ENCODE measurements at places on chromosomes 4 and X.

DNA sequence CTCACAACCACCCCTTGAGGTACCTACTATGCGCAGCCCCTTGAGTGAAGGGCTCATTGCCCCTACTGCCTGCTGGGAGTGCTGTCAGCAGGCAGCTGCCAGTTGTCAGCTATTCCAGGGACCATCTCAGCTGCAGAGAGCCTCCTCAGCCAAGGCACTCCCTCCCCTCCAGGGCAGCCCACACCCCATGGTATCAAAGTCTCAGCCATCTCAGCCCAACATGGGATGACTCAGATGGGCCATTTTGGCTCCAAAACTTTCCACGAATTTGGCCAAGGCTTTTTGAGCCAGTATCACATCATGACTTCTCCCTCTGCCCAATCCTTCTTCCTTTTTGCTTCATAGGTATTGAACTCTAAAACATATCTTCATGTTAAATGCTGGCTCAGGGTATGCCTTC, 61.4 kb upstream of the MAP3K15 start:
- no peak for DNase-seq

- no peak for DNase-seq
Measured at GRCh38 chrX:15856636-15857035, 2.0 kb upstream of the AP1S2 start.

DNA sequence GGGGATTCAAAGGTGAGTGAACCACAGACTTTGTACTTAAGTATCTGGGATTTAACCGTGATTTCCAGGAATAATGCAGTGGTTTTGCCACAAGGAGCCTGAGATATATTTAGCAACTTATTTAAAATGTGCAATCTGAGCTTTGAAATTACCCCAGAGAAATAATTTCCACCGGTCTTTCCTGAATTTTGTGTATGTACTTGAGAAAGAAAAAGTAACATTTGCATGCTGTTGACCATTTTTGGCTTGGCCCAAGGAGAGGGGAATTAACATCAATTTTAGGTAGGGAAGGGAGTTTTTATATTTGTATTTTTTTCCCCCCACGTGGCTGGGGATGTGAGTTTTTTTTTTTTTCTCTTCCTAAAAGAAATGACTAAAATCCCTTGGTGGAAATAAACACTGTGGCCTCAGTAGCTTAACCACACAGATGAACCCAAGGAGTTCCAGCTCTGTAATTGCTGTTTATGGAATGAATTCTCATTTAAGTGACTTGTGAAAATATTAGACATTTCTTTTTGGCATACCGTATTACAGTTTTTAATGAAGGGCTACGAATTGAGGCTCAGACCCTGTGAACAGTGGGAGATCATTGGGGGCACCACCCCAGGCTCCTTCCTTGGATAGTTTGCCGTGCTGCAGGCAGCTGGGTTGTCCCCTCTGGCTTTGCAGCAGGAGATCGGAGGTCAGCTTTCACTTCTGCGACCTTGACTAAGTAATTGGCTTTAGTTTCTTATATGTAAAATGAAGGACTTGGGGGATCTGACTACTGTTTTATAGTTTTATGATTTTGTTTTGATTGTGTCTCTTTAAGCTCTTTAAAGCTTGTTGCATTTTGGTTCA, 116.1 kb downstream of the ARHGAP10 start:
- no peak for DNase-seq

GRCh38 chr4:115781528-115782146, 668.2 kb upstream of the NDST4 start:
- no peak for DNase-seq

DNA sequence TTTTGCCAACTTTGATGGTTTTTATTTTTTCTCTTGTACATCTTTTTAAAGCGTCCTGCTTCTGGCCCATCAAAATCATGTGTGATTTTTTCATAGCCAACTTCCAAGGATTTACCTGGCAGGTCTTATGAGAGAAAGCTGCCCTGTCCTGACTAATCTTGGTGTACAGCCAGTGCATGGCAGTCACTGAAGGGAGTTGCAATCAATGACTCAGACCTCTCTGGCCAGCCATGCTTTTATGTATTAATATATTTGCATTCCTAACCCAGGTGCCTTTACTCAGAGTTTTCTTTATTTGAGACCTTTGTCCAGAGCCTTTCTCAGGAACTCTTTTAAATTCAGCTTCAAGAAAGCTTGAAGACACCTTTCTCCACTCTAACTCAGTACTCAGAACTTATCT, 691.5 kb upstream of the HTR2C start:
- DNase-seq: no peak

DNA sequence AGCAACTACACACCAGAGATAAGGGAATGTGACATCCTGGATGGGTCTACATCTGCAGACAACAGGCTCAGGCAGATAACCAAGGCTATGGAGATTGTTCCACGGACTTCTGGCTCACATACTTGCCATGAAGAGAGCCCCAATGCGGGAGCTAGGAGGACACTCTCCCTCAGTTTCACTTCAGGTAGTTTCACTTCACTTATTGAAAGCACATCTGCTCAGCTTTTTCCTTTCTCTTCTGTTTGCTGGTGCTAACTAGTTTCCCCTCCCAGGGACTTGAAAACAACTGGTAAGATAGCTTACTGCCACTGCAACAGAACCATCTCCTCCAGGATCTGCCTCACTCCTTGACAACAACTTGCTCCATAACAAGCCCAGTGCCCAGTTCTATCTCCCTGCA, 1.4 kb upstream of the CT47C1 start:
- no peak for DNase-seq

GRCh38 chr4:74283614-74284013, 24.7 kb upstream of the EPGN start:
- DNase-seq: no peak

DNA sequence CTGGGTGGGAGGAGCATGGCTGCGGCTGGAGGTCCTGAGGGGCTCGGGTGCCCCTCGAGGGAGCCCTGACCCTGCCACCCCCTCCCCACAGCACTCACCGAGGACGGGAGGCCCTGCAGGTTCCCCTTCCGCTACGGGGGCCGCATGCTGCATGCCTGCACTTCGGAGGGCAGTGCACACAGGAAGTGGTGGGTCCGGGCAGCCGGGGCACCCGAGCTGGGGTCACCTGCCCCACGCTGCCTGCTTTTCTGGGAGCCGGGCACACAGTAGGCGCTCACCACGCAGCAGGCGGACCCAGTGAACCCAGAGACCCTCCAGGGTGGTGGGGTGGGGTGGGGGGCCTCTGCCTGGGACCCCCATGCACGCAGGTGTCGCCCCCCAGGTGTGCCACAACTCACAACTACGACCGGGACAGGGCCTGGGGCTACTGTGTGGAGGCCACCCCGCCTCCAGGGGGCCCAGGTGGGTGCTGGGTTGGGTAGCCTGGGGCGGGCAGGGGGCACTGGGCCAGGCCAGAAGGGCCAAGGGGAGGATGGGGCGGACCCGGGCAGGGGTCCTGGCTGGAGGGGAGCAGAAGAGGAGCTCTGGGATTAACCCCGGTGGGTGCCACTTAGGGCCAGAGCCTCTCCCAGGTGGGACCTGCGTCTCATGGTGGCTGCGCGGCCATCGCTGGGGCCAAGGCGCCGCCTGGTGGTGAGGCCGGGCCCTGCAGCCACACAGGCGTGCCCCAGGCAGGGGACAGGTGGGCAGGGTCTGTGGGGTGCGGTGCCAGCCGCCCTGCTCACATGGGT, 1.4 kb downstream of the HGFAC start:
- DNase-seq: peak; percentile 38

GRCh38 chr4:120007191-120007871, 59.3 kb downstream of the MAD2L1 start:
- no peak for DNase-seq

GRCh38 chr4:6267573-6267972, 2.1 kb upstream of the WFS1 start:
- DNase-seq: no peak

DNA sequence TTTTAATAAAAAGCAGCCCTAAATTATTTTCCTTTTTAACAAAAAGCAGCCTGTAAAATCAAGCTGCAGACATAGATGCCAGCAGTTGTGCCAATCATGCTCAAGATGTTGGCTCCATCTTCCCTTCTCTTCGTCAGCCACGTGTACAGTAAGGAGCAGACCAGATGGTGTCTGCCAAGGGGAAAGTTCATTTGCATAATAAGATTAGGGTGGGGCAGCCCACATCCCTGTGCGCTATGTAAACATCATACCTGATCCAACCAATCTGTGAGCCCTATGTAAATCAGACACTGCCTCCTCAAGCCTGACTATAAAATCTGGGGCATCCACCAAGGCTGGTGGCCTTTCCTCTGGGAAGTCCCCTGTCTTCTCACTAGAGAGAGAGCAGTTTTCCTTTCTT, 23.1 kb upstream of the C1GALT1C1 start:
- DNase-seq: no peak

DNA sequence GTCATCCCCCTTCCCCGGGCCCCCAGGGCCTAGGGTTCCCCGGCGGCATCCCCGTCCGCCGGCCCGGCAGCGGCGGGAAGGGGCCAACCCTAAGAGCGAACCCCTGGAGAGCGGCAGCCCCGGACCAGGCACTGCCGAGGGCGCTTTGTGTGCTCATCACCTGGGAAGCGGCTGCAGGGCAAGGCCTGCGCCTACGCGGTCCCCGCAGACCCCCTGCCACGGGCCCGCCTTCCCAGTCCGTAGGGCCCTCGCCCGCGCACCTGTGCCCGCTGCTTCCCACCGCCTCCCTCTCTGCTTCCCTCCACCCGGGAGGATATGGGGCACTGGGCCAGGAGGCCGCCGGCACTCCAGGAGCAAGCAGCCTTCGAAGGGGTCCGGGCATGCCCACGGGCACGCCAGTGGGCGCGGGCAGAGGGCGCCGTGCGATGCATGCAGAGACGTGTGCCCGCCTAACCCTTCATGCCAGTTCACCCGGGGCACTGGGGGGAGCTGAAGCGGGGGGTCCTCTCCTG, 2.6 kb downstream of the FLNA start:
- DNase-seq: no peak

DNA sequence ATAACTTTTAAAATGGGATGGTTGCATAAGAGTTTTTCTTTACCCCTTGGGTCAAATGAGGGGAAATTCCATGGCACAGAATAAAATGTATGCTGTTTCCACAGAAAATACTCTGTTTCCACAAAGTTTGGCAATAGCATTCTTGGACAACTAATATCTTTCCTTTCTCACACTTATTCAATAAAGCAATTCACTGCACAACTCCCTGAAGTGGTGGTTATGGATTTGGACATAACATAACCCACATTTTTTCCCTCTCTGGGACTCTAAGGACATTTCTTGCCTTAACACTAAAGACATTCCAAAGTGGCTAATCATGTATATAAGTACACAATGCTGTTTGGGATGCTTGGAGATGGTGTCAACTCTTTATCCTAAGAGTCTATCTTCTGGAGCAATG, 51.7 kb upstream of the GPM6B start:
- DNase-seq: no peak

- DNase-seq: no peak
Measured at GRCh38 chr4:22486276-22486675, 29.6 kb downstream of the ADGRA3 start.

DNA sequence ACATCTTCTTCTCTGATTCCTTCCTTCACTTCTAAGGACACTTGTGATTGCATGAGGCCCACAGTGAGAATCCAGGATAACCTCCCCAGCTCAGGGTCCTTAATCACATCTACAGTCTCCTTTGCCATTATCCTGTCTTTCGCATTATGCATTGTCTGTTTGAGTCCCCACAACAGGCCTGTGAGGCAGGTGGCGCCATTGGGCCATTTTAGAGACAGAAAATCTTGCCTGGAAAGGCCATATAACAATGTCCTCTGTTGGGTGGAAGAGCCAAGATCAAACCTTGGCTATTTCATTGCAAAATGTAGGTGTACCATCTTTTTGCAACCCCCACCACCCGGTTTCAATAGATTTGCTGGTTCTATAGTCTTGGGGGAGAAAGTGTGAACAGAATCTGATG, 11.8 kb upstream of the DCUN1D4 start:
- peak; percentile 48 for DNase-seq

DNA sequence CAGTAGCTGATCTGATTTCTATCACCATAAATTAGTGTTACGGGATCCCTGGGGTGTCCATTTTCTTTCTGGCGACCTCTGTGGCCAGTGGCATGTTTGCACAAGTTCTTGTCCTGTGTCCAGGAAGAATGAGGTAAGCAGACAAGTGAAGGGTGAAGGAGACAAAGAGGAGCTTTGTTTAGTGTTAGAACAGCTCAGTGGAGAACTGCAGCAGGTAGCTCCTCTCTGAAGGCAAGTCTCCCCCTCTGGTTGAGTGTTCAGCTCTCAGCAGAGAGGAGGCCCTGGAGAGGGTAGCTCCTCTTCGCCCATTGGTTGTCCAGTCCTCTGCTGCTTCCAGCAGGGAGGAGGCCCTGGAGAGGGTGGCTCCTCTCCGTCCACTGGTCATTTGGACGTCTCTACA, 47.2 kb downstream of the DMP1 start:
- no peak for DNase-seq

DNA sequence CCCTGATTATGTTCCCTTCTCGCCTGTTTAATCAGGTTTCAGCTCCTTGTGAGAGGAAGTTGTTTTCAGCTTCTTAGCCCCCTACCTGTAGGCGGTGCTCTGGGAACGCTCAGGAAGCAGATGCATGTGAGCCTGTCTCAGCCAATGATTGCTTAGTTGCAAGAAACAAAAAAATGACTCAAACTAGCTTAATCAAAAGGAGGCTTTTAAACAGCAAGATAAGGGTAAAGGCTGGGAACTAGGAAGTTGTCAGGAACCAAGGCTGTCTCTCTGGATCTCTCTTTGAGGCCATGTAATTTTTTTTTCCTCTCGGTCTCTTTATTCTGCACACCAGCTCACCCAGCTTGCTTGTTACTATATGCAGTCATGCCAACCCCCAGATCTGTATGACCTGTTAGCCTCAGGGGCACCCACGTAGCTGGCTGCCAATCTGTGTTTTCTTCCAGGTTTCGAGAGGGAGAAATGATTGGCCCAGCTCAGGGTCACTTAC, 109.1 kb downstream of the PTTG2 start:
- DNase-seq: no peak

- DNase-seq: no peak
Measured at GRCh38 chr4:67403342-67403741, 142.0 kb downstream of the CENPC start.

- DNase-seq: no peak
Measured at GRCh38 chr4:55177461-55177860, 52.1 kb upstream of the KDR start.

- no peak for DNase-seq
Measured at GRCh38 chr4:764405-765169, 59.0 kb downstream of the PCGF3 start.

DNA sequence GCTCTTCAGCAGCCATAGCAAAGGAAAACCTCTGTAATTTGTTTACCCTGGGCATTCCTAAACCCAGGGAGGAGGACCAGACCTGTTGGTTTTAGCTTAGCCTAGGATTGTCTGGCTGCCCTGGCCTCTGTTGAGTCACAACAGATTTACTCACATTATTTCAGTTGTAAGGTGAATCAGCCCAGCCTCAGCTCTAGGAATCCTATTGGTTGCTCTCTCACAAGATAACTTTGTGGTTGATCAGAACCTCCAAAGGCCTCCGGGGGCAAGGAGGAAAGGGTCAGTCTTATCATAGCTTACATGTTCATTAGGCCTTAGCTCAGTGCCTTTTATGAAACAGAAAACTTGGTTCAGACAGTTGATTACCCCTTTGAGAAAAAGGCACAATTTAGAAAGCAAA, 41.0 kb downstream of the PDK3 start:
- no peak for DNase-seq

- no peak for DNase-seq
Measured at GRCh38 chr4:105765690-105766407, 57.3 kb downstream of the GSTCD start.

GRCh38 chr4:173485164-173485563, 44.9 kb downstream of the HAND2 start:
- DNase-seq: no peak
